T-helper 17 cell (primary cell): ENCODE measurements at places on chromosomes 3 and 15.

DNA sequence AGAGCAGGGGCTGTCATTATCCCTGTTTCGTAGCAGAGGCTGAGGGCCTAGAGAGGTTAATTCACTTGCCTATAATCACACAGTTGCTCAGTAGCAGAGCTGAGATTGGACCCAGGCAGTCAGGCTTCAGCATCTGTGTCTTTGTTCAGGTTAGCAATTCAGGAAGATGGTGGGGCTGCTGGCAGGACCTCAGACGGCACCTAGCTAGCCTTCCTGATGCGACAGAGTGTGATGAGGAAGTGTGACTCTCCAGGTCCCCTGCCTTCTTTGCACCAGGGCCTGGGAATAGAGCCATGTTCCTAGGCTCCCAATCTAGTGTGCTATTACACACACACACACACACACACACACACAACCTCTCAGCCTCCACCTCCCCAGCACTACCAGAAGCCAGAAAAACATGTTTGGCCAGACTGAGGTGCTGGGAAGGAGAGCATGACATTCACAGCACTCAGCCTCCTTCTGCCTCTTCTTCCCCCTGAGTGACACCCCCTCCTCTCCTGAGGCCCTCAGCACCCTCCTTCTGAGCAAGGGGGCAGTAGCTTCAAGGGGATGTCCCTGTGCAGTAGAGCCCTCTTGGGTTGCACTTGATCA is 88.9 kb downstream of the TLE3 start:
- DNase-seq = no peak

- DNase-seq = no peak
Observed at GRCh38 chr3:117681619-117682018, 972.0 kb downstream of the TUSC7 start.

DNA sequence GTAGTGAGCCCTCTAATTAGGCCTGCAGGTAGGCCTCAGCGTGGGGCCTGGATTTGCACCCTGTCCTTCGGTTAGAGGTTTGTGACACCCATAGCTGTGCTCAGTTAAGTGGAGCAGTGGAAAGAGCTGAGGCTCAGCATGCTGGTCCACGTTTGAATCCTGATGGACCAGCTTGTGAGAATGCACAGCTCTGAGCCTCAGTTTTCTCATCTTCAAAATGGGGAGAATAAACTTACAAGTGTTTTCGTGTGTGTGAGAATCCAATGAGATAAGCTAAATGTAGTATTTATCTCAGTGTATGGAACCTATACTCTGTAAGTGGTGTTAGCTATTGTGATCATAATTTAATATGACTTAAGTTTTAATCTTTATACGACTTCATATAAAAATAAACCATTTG is 22.5 kb downstream of the EEFSEC start:
- no peak for DNase-seq

DNA sequence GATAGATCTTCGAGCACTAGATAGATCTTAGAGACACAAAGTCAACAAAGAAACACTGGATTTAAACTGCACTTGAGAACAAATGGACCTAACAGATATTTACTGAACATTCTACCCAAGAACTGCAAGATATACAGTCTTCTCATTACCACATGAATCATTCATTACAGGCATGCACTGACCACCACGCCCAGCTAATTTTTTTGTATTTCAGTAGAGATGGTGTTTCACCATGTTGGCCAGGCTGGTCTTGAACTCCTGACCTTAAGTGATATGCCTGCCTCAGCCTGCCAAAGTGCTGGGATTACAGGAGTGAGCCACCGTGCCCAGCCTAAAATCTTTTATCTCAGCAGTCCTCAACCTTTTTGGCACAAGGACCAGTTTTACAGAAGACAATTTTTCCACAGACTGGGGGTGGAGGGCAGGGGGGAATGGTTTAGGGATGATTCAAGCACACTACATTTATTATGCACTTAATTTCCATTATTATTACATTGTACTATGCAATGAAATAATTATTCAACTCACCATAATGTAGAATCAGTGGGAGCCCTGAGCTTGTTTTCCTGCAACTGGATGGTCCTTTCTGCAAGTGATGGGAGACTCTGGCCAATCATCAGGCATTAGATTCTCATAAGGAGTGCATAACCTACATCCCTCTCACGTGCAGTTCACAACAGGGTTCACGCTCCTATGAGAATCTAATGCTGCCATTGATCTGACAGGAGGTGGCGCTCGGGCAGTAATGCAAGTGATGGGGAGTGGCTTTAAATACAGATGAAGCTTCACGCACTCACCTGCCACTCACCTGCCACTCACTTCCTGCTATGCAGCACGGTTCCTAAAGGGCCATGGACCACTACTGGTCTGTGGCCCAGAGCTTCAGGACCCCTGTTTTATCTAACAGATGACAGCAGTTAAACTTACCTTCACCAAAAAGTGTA is 21.7 kb downstream of the CSNK1G1 start:
- DNase-seq = peak; percentile 32

DNA sequence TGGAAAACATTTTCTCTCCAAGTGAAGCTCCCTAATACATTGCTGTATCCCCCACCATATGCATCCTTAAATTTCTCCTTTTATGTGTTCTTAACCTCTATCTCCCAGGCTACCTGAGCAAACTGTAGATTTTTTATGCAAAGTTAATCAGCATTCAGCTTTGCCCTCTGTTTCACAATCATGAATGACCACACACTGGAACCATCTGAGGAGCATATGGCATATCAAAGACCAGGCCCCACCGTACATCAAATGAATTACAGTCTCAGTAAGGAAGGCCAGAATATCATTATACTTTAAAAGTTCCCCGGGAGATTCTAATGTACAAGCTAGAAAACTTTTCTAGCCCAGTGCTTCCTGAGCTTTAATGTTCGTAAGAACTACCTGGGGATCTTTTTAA is 115.5 kb upstream of the NECTIN3 start:
- no peak for DNase-seq

GRCh38 chr15:71282076-71282475 is 166.8 kb downstream of the THSD4 start:
- DNase-seq = no peak
